ENCODE measurements at places on chromosomes 12 and 14. TPM values are rescaled to one million over a fixed set of nuclear protein-coding genes. Genes with fewer than 3 reads are reported as not detected.

The CHPT1 gene
- 15.2 TPM for total RNA-seq

The SLCO1C1 gene
- not detected for total RNA-seq

The MMP17 gene
- not detected for total RNA-seq

The LRRK2 gene
- not detected for total RNA-seq

The RERG gene
- not detected for total RNA-seq

- DNase-seq, result no peak
These were observed 588.2 kb downstream of the NRXN3 start for GRCh38 chr14:78758333-78758732.

- DNase-seq, result peak; percentile 68
These were observed 18.8 kb downstream of the SLC24A4 start for GRCh38 chr14:92341791-92342190.

- DNase-seq, result no peak
These were observed 724 bp downstream of the LTB4R start for GRCh38 chr14:24311837-24312615.

DNA sequence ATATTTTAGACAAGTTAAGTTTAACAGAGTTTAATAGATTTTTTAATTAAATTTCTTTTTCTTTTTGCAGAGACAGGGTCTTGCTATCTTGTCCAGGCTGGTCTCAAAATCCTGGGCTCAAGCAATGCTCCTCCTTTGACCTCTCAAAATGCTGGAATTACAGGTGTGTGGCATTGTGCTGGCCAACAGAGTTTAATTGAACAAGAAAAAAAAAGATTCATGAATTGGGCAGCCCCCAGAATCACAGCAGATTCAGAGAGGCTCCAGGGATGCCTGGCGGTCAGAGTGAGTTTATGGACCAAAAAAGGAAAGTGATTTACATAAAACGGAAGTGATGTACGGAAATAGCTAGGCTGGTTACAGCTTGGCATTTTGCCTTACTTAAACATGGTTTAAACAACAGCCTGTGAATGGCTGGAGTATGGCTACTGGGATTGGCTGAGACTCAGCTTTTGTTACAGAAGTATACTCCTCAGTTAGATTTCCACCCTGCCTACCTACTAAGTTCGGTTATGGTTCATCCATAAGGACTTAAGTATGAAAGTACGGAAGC, 14.5 kb upstream of the TESPA1 start:
- DNase-seq, result no peak

DNA sequence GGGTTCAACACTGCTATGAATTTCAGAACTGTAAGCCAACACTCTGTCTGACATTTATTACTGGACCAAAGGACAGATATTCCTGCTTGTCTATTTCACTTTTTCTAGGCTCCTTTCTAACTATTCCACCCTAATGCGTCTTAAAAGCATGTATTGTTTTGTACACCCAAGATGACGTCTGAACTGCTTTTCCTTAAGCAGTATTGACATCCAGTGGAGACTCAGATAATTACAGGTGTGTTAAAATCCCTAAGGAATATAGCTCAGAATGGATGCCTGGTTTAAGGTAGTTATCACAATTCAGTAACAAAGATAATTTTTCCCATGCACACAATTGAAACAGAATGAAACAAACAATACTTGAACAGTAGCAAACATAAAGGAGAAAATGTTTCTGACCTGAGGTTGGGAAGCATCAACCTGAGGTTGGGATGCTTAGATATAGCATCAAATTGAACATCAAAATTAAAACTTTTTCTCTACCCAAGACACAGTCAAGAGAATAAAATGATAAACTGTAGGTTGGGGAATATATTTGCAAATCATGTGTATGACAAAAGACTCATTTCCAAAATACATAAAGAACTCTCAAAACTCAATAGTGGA, 93.7 kb upstream of the PTPRR start:
- DNase-seq, result no peak

DNA sequence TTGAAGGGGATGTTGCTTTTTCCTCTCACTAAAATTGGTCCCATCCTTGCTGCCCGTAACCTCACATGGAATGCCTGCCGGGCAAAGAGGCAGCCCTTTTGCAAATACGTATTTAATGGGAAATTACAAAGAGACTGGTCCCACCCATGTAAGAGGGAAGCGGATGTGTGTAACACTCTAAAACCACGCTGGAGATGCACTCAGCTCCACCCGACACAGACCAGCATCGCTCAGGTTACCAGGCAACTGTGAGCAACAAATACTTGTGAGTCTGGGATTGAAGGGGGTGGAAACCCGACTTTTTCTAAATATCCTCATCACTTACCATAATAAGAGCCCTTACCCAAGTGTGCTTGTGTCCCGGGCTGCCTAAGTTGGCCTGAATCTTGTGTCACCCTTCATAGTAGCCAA, 47.7 kb downstream of the ELK3 start:
- DNase-seq, result peak; percentile 71

DNA sequence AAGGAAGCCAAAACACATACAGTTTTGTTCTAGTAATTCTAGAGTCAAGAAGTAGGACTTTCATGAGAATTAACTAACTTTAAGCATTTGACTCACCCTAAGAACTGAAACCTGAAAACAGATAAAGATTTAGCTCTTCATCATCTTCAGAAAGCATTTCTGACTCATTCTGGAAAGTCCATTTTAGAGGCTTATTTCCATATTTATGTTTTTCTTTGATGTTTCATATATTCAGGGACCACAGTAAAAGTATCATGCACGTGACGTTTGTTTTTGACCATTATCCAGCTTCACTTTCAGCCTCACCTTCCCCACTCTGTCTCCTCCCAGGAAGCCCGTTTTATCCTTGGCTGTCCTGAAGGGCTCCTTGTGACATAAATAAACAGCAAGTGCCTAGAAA, 79.2 kb downstream of the MDGA2 start:
- DNase-seq, result no peak

GRCh38 chr14:79036441-79036840, 866.3 kb downstream of the NRXN3 start:
- no peak for DNase-seq

GRCh38 chr14:105153331-105153731, 15.2 kb downstream of the JAG2 start:
- DNase-seq, result no peak

DNA sequence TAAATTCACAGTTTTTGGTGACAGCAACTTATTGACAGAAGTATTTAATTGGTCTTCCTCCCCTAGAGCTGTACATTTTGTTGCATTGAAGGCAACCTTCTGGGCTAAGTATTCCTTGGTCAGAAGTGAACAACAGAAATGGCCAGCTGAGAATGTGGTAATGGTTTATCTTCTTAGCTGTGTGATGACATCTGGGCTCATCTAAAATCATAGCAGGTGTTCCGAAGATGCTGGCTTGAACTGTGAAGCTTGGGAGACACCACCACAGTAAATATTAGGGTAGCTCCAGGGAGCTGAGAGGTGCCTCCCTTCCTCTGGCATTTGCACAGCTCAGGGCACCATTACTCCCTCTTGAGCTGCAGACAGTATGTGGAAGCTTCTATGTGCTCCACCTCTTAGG, 3.7 kb upstream of the PTPRB start:
- no peak for DNase-seq

DNA sequence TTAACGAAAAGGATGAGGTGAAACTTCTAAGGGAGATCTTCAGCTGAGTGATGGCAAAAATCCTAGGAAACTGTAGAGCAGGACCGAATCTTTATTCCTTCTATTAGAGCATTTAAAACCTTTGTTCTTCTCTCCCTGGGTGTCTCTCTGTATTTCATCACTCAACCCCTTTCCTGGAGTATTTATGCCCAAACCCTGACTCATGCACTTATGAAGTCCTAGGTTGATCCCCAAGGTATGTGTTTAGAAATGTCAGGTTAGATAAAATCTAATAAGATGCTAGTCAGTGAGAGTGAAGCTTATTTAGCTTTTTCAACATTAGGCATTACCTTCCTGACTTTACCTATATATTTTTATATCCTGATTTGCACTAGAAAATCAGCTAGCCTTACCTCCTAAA, 239.8 kb upstream of the NPAS3 start:
- DNase-seq, result no peak

DNA sequence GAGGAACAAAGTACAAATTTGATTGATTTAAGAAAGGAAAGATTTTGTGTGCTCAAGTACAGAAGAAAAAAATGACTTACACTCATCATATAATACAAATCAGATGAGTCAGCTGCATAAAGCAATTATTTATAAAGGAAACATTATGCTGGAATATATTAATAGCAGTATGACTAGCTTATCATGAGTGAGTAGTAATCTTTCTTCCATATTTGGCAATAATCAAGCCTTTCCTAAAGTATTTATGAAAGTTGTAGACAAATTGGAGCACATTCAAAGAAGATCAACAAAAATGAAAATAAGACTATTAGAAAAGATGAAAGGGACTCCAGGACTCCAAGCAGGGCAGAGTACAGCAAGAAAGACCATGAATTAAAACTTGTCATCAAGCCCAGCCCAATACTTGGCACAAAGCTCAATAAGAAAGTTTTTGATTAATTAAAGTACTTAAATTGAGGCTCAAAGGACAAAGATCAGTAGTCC, 32.8 kb downstream of the CCER1 start:
- DNase-seq, result no peak

- DNase-seq, result no peak
These were observed 494.5 kb downstream of the TMEM132D start for GRCh38 chr12:129409281-129409680.

- no peak for DNase-seq
These were observed 10.9 kb upstream of the ADSS1 start for GRCh38 chr14:104712881-104713734.

- DNase-seq, result no peak
These were observed 9.9 kb downstream of the FSCB start for GRCh38 chr14:44497148-44497547.

DNA sequence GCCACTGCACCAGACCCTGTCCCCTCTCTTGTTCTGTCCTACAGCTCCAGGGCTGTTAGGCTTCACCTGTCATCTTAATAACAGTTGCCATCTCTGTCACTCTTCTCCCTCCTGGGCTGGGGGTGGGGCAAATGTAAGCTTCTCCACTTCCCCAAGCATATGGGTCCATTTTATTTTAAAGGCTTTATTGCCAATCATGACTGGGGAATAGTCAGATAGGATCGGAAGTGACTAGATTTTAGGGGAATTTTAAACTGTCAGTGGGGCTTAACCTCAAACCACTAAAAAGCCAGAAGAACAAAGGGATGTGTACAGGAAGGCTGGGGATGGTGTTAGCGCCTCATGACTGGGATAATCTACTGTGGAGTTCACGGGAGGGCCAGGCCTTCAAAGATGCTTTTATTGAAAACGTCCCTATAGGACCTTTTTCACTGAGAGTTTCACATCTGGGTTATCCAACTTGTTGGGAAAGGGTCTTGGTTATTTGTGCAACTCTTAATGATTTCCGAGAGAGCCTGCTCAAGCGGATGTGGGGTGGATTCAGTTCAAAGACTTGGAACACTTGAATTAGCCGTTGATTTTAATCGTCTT, 41.6 kb downstream of the CHST11 start:
- peak; percentile 71 for DNase-seq

- DNase-seq, result no peak
These were observed 18.1 kb upstream of the SMCO2 start for GRCh38 chr12:27428466-27428865.

DNA sequence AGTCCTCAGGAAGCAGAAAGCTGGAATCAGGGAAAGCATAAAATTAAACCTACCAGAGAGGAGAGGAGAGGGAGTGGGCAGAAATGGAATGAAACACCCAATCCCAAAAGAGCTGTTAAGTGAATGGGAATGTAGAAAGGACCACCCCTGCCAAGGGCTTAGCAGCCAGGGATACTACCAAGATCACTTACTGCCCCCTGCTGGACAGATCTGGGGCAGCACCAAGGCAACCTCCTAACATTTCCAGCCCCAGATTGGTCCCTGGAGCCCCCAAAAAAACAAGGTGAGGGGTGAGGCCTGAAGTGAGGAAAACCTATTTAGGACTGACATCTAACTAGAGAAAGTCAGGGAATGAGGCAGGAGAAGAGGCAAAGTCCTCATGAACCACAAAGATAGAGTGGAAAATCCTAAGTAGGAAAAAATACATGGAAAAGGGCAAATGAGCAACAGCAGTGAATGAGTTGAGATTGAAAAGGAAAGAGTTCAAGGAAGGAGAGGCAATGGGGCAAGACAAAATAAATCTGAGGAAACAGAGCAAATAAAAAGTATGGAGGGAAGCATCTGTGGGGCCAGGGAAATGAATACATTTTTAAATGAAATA, 11.2 kb upstream of the FKBP11 start:
- peak; percentile 89 for DNase-seq

DNA sequence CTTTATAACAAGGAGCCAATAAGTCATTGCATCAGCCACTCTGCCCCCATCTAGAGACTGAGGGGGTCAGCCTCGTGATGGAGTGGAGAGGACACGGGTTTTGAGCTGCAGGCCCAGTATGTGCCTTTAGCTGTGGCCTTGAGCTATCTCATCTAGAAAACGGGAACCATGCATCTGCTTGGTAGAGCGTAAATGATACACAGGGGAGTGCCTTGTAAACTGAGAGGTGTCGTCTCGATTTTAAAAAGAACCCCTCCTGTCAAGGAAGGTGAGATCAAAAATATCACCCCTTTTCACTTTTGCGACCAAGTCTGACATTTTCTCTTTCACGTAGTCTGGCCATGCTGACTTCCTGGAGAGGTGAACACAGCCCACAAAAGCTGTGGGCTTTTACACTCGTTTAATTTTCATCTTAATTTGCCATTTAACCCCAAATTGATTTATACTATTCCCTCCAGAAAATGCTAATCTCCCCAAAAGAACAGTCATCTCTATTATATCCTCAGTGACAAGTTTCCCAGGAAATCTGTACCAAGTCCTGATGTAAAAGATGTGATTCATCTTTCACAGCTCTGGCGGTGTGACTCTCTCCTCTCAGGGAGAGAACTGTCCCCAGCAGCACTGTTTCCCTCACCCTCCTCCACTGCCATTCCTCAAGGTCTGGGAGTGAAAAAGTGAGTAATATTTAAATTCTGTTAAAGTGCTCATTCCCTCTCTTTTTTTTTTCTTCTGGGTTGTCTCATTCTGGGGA, 30.6 kb downstream of the VCPKMT start:
- DNase-seq, result peak; percentile 71

DNA sequence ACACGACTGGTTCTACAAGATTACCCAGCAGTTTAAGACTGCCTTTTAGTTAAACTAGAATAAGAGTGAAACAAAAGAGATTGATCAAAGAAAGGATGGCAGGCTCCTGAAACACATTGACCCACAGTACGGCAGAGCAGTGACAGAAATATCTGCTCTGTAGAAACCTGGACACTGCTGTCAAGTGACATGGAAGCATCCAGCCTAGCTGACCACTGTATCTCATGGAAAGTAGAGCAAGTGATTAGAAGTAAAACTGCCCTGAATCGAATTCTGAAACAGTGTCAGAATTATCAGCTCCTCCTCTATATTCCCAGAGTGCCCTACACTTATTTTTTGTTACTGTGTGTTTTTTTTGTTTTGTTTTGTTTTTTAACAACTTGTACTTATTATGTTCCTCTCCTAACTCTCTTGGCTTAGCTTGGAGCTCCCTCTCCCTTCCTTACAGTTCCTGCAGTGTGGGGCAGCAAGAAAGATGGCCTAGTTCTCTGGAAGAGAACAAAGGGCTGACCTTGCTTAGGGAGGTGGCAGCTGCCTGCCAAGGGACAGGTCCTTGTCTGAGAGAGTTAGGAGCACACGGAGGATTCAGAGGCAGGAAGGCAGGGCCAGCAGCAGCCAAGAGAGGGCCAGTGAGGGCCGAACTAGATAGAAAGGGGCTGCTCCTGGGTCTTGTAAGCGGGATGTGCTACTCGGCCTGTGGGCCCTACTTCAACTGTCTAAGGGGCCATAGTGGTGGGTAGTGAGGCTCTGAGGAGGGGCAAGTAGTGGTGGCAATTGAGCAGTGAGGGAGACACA, 97.2 kb downstream of the PTPRR start:
- DNase-seq, result no peak

Data from activated CD4-positive, alpha-beta T cell treated with anti-CD3 and anti-CD28 coated beads for 36 hours (primary cell).